AG04449 (cell line): ENCODE measurements at places on chromosomes 4 and X.

DNA sequence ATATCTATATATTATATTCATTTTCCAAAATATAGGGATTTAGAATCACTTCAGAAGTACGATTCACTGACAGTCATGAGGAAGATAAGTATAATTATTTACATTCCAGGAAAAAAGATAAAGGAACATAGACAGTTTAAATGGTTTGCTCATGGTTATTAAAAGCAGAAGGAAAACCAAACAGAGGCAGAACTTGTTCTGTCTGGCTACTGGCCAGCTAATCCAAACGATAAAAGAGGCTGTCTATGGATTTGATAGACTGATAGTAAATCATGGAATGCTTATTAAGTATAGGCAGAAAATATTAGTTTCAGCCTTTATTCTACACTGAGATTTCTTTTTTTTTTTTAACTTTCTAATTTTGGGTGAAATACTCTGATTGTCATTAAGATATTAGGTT lies 50.2 kb downstream of the RPGR start:
- no peak for DNase-seq

DNA sequence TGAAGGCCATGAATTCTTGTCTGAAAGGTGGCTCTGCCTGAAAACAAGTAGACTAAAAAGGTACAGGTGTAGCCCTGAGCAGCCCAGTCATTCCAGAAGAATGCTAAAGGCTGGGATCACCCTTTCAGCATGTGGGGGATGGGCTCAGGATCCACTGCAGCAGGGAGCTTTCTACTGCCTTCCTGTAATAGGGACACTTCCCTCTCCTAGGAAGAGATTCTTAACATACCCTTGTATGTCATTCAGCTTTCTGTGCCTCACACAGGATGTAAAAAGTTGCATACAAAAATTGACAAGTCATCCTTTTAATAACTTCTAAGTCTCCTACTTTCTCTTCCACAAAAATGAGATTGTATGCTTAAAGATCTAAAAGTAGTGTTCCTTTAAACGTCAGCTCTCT lies 123.3 kb downstream of the ZNF518B start:
- DNase-seq = no peak

GRCh38 chr4:78684325-78685079 lies 91.6 kb upstream of the BMP2K start:
- DNase-seq = peak; percentile 14

GRCh38 chr4:81773557-81773956 lies 301.9 kb upstream of the RASGEF1B start:
- no peak for DNase-seq

GRCh38 chrX:10833299-10834169 lies 213.1 kb upstream of the MID1 start:
- DNase-seq = no peak

GRCh38 chrX:138692591-138692990 lies 18.9 kb downstream of the FGF13 start:
- no peak for DNase-seq
